Stomach (tissue), 19 donors: ENCODE measurements at places on chromosomes 5 and 9. TPM values are rescaled to one million over a fixed set of nuclear protein-coding genes. Genes with fewer than 3 reads are reported as not detected.

DNA sequence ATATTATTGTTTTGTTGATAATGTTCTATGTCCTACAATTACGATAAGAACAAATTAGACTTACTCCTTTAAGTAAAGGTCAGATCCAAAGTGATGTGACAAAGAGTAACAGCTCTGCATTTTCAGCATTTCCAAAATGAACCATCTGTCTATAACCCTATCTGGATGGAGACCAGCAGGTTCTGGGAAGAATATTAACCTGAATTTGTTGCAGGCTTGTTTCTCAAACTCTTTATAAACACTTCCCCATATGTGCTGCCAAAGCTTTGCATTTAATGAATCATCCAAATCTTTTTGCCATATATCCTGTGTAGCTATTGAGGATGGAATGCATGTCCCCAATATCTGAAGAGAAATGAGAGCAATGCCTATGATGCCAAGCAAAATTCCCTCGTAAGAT, 198.9 kb upstream of the SLC27A6 start:
- no peak for DNase-seq

The NIPBL gene
- total RNA-seq, result 94.4 TPM

The C5orf46 gene
- total RNA-seq, result not detected

GRCh38 chr9:100287186-100287585, 65.6 kb downstream of the TEX10 start:
- no peak for DNase-seq

The SAP30L gene
- total RNA-seq, result 15.8 TPM

The CDC14B gene
- 9.3 TPM for total RNA-seq

DNA sequence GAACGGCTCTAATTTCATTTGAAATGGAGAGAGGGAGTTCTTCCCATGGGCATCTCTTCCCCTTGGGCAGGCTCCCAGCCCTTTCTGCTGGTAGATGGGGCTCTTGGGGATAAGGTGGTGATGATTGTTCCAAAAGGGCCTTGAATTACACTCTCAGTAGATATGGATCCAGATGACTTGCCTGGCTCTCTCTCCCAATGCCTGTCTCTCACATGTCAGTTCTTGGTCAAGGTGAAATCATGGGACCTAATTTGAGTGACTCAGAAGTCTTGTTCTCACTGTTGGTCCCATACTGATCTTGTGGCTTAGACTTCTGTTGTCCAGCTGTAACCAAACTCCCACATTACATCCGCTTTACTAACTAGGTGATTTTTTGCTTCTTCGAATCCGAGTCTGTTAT, 317.0 kb upstream of the RFX3 start:
- no peak for DNase-seq

DNA sequence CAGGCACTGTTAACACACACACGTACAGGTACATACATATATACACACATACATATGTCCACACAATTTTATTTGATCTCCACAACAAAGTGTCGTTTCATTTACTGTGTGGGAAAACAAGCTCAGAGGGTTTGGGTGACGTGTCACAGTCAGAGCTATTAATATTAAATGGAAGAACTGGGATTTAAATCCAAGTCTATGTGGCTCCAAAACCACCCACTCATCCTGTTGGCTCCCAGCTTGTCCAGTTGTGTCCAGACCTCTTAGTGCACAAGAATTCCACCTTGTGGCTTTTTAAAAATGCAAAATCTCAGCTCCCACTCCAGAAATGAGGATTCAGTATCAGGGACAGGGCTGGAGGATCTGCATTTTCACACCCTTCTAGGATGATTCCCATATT, 52.3 kb upstream of the PTPDC1 start:
- DNase-seq, result no peak

GRCh38 chr9:18825656-18826170, 207.3 kb downstream of the SAXO1 start:
- DNase-seq, result no peak

GRCh38 chr9:6133346-6134063, 82.1 kb upstream of the IL33 start:
- no peak for DNase-seq

DNA sequence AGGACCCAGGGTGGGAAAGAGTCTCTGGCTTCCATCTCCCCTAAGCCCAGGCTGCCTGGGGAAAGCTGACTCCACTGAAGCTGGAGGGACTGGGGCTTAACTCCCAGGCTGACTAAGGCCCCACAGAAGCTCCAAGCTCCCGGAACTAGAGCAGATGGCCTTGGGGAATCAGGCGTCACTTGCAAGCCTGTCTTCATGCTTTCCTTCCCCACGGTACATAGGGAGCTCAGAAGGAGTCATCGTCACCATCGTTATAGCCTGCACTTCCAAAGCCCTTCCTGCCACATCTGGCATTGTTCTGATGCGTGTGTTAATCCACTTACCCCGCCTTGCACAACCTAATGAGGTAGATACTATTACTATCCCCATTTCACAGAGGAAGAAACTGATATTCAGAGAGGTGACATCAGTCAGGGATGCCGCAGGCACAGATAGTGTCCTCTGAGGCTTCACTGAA, 11.5 kb downstream of the AQP3 start:
- DNase-seq, result no peak

DNA sequence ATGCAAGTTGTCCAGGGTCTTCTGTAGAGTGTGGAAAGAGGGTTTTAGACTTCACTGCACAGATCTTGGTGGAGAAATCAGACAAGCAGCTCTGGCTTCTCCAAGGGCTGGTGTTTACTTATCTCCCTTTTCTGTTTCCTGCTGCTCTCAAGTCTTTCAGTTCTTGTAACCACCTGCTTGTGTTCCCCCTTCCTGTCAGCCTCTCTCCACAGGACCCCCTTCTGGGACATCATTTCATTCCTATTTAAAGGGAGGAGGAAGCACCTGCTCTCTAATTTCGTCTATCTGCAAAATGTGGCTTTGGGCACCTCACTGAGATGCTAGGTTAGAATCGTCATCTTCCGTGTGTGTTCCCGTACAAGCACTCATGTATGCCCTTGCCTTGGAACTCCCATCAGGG, 636.2 kb downstream of the MTRR start:
- DNase-seq, result no peak

DNA sequence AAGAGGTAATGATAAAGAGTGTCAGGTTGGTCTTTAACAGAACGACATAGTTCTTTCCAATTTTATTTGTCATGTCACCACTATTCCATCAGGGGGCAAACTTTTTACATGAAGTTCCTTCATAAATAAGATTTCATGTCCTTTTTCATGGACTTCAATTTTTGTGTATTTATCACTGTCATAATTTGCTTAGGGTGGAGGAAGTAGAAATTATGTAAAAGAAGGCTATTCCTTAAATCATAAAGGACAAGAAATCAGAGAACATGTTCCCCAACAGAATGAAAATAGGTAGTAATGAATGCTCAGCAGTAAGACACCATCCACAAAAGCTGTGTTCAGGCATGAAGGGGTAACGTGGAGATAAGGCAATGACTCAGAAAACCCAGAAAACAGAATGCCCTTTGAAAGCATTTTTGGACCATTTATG, 72.7 kb downstream of the ZFAND5 start:
- DNase-seq, result no peak

The PTGES gene
- total RNA-seq, result not detected

- DNase-seq, result no peak
Measured at GRCh38 chr5:71631070-71631469, 43.9 kb downstream of the MCCC2 start.

The PDE6A gene
- under 0.01 TPM for total RNA-seq

The ITGA2 gene
- total RNA-seq, result 2.2 TPM

The IFNA13 gene
- total RNA-seq, result not detected

DNA sequence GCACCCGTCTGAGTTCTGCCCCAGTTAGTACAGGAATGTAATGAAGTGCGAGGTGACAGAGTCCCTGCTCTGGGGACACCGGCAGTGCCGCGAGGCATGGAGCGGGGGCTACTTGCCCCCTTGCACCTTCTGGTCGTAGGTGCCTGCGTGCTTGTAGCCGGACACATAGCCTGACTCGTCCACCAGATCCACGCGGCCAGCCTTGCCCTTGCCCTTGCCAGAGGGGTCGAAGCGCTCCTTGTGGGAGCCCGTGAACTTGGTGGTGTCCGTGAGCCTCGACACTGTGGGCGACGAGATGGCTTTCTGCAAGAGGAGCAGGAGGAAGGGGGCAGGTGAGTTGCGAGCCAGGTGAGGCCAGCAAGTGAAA, 28.2 kb downstream of the TPPP start:
- no peak for DNase-seq

DNA sequence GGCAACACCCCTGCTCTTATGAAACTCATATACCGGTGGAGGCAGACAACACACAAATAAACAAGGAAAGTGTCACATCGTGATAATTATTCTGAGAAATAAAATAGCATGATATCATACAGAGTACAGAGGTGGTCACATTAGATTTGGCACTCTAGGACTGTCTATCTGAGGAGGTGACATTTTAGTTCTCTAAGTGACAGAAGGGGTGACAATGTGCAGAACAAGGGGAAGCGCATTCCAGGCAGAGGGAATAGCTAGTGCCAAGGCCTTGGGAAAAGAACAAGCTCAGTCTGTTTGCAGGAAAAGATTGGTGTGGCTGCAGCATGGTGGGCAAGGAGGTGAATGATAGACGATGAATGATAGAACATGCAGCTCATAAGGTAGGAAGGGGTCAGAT, 12.7 kb upstream of the IRF1 start:
- DNase-seq, result no peak

GRCh38 chr9:127644146-127644827, 32.2 kb downstream of the STXBP1 start:
- no peak for DNase-seq

GRCh38 chr5:101024299-101024698, 121.2 kb upstream of the ST8SIA4 start:
- DNase-seq, result no peak

The SHISAL2B gene
- not detected for total RNA-seq

The ENDOG gene
- 186 TPM for total RNA-seq

The NR4A3 gene
- total RNA-seq, result 51.8 TPM

The CTNND2 gene
- 0.29 TPM for total RNA-seq

DNA sequence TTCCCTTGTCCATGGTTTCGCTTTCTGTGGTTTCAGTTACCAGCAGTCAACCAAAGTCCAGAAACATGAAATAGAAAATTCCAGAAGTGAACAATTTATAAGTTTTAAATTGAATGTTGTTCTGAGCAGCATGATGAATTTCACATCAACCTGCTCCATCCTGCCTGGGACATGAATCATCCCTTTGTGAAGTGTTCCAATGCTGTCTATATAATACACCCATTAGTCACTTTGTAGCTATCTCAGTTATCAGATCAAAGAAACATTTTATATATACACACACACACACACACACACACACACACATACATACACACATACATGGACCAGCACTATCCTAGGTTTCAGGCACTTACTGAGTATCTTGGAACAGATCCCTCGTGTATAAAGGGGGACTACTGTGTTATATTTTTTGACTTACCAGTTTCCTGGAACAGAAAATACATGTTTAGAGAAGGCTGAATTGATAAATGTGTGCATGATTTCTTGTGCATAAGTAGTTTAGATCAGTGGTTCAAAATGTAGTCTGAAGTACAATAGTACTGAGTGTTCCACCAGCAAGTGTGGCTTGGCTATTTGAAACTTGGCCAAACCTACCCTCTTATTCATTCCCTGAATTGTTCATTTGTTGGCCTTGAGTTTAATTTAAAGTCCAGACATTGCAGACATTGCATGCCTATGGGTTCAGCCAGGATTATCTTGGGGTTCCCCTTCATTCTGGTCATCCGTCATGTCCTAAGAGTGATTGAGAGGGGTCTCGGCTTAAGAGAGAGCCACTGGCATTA, 510.0 kb downstream of the GADD45G start:
- DNase-seq, result no peak

GRCh38 chr5:57979671-57980070, 480.2 kb downstream of the PLK2 start:
- DNase-seq, result no peak

GRCh38 chr9:89967527-89967926, 362.7 kb downstream of the GADD45G start:
- no peak for DNase-seq

DNA sequence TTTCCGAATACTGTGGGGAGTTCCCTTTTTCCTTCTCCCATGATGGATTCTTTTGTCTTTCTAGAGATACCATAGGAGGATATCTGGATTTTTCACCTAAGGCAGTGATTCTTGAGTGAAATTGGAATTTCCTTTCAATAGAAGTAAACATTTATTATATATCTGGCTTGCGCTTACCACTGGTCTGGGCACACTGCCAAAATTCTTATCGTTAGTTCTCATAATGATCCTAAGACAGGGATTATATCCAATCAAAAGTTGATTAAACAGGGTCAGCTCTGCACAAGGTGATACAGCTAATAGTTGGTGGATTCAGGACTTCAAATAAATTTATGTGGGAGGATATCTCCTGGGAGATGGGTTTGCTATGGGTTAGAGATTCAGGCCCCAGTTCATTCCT, 9.6 kb downstream of the TLE4 start:
- DNase-seq, result peak; percentile 74

DNA sequence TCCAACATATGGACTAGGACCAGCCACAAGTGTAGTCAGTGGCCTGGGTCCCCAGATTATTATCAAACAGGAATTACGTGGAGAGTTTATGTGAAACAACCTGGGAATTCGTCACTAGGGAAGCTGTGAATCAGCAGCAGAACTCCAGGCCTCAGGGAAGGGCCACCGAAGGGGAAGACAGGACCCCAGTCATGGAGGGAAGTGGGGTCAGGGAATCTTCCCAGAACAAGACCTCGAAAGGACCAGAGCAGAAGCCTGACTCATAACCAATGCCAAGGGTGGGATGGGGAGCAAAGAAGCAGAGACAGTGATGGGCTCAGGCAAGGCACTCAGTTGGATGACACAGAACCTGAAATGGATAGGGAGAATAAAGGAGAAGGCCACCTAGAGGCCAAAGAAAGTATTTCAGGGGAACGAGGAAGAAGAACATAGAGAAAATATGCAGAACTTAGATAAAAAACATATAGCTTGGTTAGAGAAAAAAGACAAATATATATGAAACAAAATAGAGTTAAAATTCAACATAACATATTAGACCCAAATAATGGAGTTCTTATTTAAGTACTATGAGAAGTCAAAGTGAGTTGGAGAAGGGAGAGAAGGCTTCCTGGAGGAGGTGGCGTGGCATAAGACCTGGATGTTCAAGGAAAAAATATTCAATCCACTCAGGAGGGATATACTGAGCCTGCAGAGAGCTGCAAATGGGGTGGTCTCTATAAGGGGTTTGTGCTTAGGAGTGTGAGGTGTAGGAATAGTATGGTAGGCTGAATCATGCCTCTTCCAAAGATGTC, 66.7 kb upstream of the CAST start:
- DNase-seq, result no peak
